Left renal cortex interstitium (tissue), 4 donors: ENCODE measurements at places on chromosomes 11 and 22.

GRCh38 chr11:117495357-117495756, 167.7 kb downstream of the CEP164 start:
- no peak for DNase-seq

- no peak for DNase-seq
These were observed 3.9 kb upstream of the LMO2 start for GRCh38 chr11:33895752-33896137.

GRCh38 chr11:122491509-122491908, 164.0 kb upstream of the UBASH3B start:
- no peak for DNase-seq

DNA sequence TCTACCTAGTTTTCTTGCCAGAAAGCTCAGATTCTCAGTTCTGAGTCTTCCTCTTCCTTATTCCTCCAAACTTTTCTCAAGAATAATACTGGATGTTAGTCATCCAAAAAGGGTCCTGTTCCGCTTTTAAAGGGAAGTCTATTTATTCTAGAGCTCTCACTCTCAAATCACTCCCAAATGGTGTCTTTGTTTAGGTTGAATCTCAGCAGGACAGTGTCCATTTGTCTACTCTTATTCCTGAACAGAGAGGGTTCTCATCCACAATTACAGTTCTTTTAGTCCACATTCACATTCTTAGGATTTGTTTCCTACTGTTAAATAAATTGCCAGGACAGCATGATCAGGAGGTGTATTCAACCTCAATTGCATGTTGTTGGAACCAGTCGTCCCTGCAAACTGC, 61.3 kb downstream of the MUC15 start:
- DNase-seq = no peak

- no peak for DNase-seq
These were observed 137.8 kb downstream of the GRIK4 start for GRCh38 chr11:120649316-120649715.

DNA sequence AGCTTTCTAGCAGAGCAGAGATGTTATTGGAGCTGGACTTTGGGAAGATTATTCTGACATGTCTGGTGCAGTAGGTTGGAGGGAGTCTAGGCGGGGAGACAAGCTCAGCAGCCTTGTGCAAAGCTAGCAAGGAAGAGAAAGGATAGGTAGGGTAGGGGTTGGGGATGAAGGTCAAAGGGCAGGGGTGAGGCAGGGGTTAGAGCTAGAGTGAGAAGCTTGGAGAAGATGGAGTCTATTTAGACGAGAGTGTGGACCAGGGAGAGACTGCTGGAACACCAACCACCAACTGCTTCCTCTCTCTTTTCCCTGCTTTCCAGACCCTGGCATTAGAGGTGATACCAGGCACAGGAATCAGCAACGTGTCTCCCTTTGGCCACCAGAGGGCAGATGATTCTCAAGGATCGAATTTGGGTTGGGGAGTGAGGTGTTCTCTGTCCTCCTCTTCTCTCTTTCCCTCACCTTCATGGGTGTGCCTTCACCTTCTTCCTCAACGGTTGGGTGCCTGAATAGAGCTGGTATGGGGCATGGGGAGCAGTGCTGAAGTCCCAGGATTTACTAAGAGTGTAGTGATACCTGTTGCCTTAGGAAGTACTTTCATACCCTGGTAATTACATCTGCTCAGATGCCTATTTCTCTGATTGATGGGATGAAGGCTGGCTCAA, 1.8 kb upstream of the MARK2 start:
- DNase-seq = no peak

DNA sequence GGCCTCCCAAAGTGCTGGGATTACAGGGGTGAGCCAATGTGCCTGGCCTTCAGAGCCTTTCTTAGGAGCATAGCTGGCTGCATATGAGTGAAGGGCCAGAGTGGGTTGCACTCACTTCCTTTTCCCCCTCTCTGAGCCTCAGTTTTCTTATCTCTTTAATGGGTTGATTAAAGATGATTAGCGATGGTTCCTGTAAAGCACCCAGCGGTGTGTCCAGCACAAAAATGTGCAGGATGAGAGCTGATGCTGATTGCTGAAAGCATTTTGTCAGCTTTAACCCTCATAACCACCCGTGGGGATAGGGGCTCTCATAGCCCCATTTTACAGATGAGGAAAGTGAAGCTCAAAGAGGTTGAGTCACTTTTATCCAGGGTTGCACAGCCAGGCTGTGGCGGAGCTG, 5.5 kb downstream of the CACNA1I start:
- DNase-seq = no peak

GRCh38 chr11:70688142-70688541, 289.8 kb downstream of the CTTN start:
- no peak for DNase-seq

DNA sequence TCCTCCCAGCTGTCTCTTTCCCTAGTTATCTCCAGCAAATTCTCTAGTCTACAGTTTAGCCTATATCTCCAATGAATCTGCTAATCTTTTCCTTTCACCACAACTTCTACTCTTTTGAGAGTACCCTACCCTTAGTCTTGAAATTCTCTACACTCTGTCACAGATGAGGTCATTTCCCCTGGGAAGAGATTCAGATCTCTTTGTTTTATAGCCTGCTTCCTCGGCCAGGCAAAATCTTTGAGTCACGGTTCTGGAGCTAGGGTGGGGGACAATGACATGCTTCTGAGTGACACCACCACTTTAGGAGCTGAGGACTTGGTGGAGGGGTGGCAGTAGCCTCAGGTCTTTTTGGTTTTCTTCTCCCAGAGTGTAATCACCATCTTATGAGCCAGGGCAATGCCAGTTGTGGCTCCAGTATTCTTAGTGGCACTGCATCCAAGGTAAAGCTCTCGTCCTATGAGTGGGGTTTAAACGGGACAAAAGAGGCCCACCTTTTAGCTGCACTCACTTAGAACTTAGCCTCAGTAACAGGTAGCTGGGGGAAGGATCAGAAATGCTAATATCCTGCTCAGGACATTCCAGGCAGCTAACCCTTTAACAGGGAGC, 98.5 kb upstream of the RRM1 start:
- DNase-seq = no peak

- DNase-seq = no peak
These were observed 241.4 kb downstream of the BRD1 start for GRCh38 chr22:49586244-49586748.

- no peak for DNase-seq
These were observed 301.7 kb upstream of the PITPNB start for GRCh38 chr22:28220626-28221363.

DNA sequence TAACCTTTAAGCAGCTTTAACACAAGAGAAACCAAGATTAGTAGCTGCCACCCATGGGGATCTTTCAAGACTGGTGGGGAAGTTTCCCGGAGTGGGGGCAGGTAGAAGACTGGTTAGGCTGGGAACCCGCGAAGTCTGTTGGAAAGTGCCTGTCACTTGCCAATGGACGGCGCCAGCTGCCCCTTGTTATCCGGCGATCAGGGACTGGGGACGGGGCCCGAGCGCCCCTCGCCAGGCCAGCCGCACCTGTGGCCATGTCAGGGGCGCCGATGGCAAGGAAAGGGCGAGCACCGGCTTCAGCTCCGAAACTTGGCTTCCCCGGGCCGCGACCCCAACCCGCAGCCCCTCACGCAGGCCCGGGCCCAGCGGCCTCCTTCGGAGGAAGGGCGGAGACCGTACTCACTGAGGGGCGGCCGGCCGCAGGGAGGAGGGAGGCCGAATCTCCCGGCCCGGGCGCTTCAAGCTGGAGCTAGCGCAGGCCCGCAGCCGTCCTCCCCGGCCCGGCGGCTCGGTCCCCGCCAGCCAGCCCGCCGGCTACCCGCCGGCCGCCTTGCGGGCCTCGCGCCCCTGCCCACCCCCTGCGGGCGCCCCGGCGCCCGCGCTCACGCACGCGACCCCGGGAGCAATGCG, 539 bp downstream of the EIF4ENIF1 start:
- DNase-seq = no peak

- no peak for DNase-seq
These were observed 225.9 kb upstream of the SESN3 start for GRCh38 chr11:95456714-95457491.

GRCh38 chr11:86176165-86176884, 68.2 kb upstream of the EED start:
- no peak for DNase-seq

GRCh38 chr22:30235687-30236170, 10.8 kb downstream of the LIF start:
- no peak for DNase-seq

- no peak for DNase-seq
These were observed 1.5 kb upstream of the LARGE1 start for GRCh38 chr22:33921525-33922348.

- no peak for DNase-seq
These were observed 845.4 kb downstream of the OPCML start for GRCh38 chr11:132686886-132687285.

- no peak for DNase-seq
These were observed 11.0 kb upstream of the PLAAT2 start for GRCh38 chr11:63573881-63574855.

DNA sequence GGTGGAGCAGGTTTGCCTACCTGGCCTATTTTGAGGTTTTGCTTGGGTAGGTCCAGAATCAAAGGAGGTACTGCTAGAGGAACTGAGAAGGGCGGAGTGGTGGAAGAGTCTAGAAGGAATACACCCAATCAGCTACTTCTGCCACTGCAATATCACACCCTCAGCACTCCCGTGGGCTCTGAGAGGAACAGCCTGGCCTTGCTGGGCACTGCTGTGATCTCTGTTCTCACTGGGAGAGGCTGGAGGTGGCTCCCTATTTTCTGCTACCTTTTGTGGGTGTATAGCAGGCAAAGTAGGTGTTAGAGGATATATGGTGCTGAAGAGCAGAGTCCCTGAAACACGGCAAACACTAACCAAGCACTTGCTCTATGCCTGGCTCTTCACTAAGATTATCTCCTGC, 25.0 kb upstream of the IGSF22 start:
- no peak for DNase-seq
